ENCODE measurements at places on chromosomes 5 and 9.

DNA sequence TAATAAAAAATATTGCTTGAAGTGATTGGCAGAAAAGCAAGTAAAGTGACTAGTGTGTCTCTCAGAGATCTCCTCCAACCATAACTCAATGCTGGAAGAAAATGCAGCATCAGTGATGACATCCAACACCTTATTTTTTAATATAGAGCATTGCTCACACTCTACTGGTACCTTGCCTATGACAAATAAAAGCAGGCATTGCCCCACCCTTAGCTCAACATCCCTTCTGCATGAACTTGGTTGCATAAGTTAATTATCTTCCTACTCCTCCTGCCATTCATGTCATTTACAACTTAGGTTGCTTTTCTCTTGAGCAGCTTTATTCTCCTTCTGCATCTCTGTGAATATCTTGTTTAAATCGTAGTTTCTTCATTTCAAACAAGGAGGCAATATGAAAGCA lies 41.2 kb downstream of the FEM1C start:
- no peak for DNase-seq

GRCh38 chr9:120490888-120491595 lies 88.9 kb downstream of the CDK5RAP2 start:
- DNase-seq = peak; percentile 1

DNA sequence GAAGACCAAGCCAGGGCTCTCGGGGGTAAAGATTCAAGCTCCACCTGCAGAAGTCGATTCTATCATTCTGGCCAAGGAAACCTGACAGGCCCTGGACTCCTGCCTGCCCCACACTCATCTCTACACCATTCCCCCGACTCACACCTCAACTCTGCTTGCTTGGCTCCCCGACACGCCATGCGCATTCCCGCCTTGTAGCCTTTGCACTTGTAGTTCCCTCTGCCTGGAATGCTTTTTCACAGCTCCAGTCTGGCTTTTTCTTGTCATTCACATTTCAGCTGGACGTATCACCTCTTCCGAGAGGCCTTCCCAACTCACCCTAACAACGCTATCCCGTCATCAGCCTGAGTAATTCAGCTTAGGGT lies 28.7 kb upstream of the HAND1 start:
- no peak for DNase-seq

GRCh38 chr9:95515272-95516113 lies 1.3 kb downstream of the PTCH1 start:
- DNase-seq = no peak

DNA sequence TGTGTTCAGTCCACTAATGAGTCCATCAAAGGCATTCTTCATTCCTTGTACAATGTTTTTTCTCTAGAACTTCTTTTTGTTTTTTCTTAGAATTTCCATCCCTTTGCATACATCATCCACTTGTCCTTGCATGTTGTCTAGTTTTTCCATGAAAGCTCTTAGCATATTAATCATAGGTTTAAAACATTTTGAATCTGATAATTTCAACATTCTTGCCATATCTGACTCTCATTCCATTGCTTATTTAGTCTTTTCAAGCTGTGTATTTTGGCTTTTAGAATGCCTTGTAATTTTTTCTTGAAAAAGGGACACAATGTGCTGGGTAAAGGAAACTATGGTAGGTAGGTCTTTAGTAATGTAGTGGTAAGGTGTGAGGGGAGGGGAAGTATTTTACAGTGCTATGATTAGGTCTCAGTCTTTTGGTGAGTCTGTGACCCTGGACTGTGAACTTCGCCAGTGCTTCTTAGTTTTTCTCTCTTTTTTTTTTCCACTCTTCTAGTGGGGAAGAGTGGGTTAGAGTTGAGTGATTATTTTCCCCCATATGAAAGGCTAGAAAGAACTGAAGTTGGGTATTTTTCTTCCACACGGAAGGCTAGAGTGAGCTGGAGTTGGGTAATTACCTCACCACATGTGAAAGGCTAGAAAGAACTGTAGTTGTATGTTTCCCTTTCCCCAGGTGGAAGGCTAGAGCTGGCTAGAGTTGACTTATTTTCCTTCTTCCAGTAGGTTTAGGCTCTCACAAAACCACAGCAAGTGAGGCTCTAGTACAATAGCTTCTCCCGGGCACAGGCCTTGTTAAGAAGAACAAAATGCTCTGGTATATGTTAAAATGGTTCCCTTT lies 172.1 kb downstream of the SNX18 start:
- DNase-seq = no peak

DNA sequence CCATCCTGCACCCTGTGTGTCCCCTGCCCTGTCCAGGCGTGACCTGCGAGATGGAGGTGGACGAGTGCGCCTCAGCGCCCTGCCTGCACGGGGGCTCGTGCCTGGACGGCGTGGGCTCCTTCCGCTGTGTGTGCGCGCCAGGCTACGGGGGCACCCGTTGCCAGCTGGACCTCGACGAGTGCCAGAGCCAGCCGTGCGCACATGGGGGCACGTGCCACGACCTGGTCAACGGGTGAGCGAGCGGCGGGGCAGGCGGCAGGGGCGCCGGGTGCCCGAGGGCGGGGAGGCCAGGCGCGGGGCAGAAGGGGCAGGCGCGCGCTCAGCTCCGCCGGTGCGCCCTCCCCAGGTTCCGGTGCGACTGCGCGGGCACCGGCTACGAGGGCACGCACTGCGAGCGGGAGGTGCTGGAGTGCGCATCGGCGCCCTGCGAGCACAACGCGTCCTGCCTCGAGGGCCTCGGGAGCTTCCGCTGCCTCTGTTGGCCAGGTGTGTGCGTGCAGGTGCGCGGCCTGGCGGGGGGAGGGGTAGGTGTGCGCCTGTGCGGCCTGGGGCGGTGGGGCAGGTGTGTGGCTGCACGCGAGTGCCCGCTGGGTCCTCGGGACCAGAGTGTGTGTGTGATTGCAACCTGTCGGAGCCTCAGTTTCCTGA lies 10.0 kb downstream of the CRB2 start:
- DNase-seq = no peak

GRCh38 chr9:17637229-17637628 lies 58.4 kb downstream of the SH3GL2 start:
- DNase-seq = no peak

DNA sequence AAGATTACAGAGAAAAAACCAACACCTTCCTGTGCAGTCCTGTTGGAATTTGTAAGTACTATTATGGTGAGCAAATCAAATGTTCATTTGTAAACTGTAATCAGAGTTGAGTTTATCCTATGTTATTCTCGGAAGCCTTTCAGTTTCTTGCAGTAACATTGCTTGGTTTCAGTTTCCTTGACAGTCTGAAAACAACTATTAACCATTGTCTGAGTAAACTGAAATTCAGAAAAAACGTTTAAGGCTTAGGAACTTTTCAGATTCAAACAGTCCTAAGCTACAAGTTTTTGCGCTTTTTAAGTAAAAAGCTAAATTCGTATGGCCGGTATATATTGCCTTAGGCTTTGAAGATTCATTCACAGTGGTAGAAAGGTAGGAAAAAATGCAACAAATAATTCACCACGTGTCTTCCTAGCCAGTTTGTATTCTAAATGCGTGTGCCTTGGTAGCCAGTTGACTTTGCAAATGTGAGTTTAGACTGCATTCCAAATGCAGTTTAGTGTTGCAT lies 2.5 kb downstream of the GPBP1 start:
- DNase-seq = no peak

DNA sequence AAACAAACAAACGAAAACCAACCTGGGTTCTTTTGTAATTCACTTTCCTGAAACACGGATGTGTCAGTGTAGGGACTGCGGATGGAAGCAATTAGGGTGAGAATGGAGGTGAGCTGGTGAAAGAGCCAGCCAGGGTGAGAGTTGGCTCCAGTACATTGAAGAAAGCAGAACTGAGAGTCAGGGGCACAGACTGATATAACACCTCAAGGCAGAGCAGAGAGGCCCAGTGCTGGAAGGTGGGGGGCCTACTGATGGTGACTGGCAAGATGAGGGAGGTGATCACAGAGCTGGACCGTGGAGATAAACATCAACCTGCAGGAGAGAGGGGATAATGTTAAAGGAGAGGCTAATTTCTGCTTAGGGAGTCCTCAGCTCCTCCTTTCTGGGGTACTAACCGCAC lies 221.1 kb downstream of the MAN2A1 start:
- no peak for DNase-seq

- DNase-seq = no peak
Measured at GRCh38 chr9:8880060-8880459, 1080.5 kb upstream of the DMAC1 start.

DNA sequence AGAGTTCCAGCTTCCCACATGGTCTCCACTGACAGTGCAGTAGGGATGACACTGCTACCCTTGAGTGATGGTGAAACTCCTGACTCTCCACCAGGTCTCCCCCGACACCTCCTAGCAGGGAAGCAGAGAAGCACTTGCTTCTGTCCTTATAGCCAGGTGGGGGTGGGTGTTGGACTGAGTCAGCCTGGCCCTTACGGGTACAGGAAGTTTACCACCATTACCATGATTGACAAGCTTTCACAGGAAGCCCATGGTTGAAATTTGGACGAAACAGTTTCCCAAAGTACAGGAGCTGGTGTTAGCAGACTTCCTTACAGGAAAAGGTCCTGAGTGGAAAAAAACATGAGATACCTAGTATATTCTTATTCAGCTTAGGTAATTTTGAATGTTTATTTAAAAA lies 3.1 kb upstream of the FBXL7 start:
- no peak for DNase-seq

DNA sequence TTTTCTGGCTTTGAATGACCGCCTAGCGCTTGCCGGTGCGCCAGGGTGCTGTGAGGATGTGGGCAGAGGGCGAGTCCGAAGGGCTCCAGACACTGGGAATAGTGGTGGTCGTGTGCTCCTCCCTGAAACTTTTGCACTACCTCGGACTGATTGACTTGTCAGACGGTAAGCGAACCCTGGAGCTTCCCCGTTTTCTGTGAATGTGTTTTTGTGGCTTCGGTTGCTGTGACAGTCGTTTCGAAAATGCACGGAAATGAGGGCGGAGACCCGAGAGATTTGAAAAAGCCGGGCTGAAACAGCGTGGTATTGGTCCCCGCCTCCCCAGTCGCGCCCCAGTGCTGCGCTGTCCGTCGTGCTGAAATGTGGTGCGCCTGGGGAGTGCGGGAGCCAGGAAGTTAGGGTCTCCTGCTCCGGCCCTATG lies 102.5 kb upstream of the GABRP start:
- DNase-seq = no peak

- no peak for DNase-seq
Measured at GRCh38 chr5:5363045-5363444, 59.4 kb upstream of the ICE1 start.

DNA sequence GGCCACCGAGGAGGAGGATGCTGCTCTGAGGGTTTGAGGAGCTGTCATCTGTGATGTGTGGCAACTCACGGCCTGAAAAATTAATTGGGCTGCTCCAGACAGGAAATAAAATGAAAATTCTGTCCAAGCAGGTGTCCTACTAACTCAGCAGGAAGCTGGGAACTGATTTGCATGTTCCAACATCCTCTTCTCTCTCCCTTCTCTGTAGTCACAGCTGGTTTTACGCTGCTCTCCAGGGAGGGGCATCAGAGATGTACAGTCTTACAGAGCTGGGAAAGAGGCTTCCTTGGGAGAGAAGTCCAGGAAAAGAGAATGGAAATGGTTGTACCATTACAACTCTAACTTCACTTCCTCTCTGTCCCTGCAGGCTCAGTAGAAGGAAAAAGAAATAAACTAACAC lies 24.2 kb upstream of the SIL1 start:
- DNase-seq = no peak

DNA sequence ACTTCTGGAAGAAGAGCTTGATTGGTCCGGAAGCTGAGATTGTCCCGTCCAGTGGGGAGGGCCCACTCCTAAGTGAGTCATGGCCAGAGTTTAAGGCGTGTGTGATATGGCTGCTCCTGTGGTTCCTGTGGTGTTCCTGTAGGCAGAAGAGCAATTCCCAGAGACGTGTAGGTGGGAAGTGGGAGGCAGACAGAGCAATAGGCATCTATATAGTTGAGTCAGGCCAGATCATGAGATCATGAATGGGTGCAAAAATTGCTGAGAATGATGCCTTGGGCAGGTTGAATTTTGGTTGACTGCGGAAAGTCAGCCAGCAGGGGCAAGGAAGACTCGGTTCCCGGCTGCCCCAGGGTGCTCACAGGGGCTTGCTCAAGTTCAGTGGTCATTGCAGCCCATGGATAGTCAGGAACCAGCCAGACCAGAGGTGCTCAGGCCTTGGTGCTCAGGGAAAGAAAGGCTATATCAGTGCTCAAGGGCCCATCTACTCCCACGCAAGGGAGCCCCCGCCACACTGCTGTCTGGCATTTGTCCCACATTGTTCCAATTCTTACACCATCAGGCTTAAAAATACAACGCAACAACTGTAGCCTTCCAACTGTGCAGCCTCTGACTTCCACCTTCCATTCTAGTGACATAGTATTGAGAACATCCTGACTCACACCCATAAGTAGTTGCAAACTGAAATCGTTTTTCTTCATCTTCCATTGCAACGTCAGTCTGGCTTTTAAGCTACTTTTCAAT lies 21.0 kb upstream of the GSN start:
- DNase-seq = no peak

GRCh38 chr5:9954869-9955268 lies 294.8 kb downstream of the ATPSCKMT start:
- no peak for DNase-seq

- DNase-seq = no peak
Measured at GRCh38 chr9:112496074-112496722, 9.6 kb downstream of the KIAA1958 start.

DNA sequence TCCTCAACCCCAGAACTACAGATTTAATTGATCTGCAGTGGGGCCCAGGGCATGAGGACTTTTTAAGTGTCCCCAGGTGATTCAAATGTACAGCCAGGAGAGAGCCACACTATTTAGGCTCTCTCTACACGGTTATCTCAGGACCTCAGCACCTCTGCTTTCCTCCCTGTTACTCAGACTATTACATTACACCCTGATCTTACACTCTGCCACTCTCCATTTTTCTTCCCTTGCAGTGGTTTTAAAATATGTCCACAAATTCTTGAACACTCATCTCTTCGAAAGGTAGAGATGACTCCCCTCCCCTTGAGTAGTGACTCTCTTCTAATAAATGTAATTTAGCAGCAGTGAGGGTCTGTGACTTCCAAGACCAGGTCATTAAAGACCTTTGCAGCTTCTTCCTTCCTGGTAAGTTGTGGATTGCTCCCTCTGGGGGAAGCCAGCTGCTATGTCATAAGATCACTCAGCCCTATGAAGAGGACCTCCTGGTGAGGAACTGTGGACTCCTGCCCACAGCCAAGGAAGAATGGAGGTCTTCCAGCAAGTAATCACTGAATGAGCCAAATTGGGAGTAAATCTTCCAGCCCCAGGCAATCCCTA lies 87.5 kb upstream of the SSBP2 start:
- DNase-seq = peak; percentile 9

DNA sequence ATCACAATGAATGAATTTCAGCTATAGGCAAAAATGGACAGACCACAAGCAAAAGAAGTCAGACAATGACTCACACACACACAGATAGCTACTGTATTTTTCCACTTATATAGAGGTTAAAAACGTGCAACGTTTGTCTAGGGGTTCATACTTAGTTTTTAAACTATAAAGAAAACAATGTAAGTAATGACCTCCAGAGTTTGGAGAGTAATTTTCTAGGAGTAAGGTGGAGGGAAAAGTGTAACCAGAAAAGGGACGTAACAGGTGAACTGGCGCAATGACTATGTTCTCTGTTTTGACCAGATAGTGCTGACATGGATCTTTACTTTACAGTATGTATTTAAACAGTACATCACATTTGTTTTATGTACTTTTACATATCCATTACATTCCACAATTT lies 51.1 kb downstream of the FNIP1 start:
- no peak for DNase-seq

GRCh38 chr5:87746891-87747377 lies 334.2 kb upstream of the CCNH start:
- no peak for DNase-seq

GRCh38 chr9:31372799-31373587 lies 1011.5 kb upstream of the ACO1 start:
- no peak for DNase-seq
